Activated CD4-positive, alpha-beta T cell treated with anti-CD3 and anti-CD28 coated beads, Interleukin-2, amount 10 ng/mL, durations not matched to agents 7 days and 5 days (primary cell): ENCODE measurements at places on chromosomes 3 and 15. TPM values are rescaled to one million over a fixed set of nuclear protein-coding genes. Genes with fewer than 3 reads are reported as not detected.

DNA sequence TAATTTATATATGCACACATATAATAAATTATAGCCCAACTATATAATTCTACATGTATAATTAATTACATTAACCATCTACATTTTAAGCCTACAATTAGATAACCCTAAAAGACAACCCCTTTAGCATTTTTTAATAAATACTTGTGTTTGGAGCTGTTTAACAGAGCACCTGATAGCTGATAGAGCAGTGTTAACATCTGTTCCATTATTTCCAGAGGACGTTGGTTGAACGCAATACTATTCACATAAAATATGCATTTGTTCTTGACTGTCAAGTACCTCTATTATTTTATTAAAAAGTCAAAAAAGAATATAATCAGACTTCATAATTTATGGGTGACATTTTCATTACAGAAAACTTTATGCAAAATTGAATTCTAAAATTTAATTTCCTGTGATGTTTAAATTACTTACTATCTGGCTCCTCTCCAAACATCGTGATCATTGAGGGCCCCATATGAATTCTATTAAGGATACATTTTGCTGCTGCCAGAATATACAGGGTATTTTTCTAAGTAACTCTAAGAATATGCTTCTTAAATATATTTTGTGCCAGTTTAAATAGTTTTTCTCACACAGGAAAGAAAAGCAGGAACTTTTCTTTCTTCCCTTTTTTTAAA is 234.3 kb downstream of the SHOX2 start:
- H3K27me3 ChIP-seq, result no peaks in the 10 kb centered on the region
- H3K36me3 ChIP-seq, result no peaks in the 10 kb centered on the region
- no peak overlapping the region for H3K27ac ChIP-seq
- no peaks in the 10 kb centered on the region for H3K4me1 ChIP-seq

GRCh38 chr3:106683953-106684620 is 693.2 kb upstream of the CCDC54 start:
- H3K36me3 ChIP-seq, result no peaks in the 10 kb centered on the region
- no peak overlapping the region for H3K4me3 ChIP-seq
- no peak overlapping the region for H3K27ac ChIP-seq
- peaks cover 4% of the 10 kb centered on the region for H3K27me3 ChIP-seq
- no peak for DNase-seq
- H3K4me1 ChIP-seq, result no peaks in the 10 kb centered on the region

The BCHE gene
- total RNA-seq, result not detected

The MB21D2 gene
- 6.6 TPM for total RNA-seq
